Psoas muscle (tissue), 8 donors: ENCODE measurements at places on chromosomes 12 and 14. TPM values are rescaled to one million over a fixed set of nuclear protein-coding genes. Genes with fewer than 3 reads are reported as not detected.

POTEM gene
- not detected for polyA plus RNA-seq

PRIMA1 gene
- polyA plus RNA-seq, result 0.18 TPM

NFATC4 gene
- 7.3 TPM for polyA plus RNA-seq

CISTR gene
- not detected for polyA plus RNA-seq

SLC25A47 gene
- not detected for polyA plus RNA-seq

SLC8A3 gene
- 20.8 TPM for polyA plus RNA-seq

HOXC5 gene
- polyA plus RNA-seq, result 0.03 TPM

IFNG-AS1 gene
- polyA plus RNA-seq, result not detected

RPAP3 gene
- polyA plus RNA-seq, result 20.9 TPM
